Cortex of kidney (tissue), 1 donor: ENCODE measurements at places on chromosomes 11 and 22.

- DNase-seq: no peak
Observed at GRCh38 chr22:48320048-48320682, 1507.5 kb downstream of the BRD1 start.

DNA sequence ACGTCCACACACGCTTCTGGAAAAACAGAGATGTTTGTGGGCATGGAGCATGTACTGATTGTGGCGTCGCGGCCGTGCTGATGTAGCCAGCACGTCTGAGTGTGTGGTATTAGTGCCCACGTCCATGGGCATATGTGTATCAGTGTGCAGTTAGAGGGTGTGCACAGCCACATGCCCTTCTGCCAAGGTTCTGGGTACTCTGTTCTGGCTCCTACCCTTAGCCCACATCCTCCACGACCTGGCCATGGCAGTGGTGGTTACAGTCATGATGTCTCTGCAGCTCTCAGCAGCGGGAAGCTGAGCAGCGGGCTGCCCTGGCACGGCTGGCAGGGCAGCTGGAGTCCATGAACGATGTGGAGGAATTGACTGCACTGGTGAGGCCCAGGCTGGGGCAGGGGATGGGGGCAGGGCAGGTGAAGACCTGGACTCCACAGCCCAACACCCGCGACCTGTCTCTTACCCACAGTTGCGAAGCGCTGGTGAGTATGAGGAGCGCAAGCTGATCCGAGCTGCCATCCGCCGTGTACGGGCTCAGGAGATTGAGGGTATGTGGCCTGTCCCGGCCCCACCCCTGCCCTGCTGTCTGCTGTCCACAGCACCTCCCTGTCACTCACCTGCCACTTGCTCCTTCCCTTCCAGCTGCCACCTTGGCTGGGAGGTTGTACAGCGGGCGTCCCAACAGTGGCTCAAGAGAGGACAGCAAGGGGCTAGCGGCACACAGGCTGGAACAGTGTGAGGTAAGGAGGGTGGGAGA is 7.3 kb downstream of the SMTN start:
- no peak for DNase-seq

DNA sequence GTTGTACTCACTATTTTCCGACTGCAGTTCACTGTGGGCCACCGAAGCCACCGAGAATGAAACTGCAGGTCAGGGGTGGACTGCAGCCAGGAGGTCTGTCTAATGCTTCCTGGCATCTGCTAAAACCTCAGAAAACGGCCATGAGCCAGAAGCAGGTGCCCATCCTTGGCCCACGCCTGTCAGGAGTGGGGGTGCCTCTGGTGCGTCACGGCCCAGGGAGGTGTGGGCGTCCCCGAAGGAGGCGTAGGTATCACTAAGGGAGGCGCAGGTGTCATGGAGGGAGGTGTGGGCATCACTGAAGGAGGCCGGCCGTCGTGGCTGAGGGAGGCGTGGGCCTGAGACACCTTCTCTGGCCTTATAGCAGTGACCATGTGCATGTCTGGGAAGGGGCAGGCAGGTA is 456.2 kb downstream of the TBC1D22A start:
- no peak for DNase-seq

DNA sequence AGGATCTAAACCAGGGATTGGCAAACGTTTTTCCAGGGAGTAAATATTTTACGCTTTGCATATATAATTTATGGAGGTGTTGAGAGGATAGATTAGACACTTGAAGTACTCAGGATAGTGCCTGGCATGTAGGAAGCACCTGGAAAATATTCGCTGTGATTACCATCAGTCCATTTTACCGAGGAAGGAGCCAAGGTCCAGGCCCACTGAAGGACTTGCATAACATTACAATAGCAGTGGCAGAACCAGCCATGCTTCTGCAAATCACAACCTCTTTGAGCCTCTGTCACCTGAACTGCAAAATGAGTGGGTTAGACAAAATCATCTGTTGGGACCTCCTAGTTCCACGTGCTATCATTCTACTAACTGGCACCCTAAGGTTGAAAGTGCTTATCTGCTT is 5.4 kb downstream of the FUT4 start:
- no peak for DNase-seq

- no peak for DNase-seq
Observed at GRCh38 chr11:72657411-72658100, 16.7 kb downstream of the PDE2A start.

DNA sequence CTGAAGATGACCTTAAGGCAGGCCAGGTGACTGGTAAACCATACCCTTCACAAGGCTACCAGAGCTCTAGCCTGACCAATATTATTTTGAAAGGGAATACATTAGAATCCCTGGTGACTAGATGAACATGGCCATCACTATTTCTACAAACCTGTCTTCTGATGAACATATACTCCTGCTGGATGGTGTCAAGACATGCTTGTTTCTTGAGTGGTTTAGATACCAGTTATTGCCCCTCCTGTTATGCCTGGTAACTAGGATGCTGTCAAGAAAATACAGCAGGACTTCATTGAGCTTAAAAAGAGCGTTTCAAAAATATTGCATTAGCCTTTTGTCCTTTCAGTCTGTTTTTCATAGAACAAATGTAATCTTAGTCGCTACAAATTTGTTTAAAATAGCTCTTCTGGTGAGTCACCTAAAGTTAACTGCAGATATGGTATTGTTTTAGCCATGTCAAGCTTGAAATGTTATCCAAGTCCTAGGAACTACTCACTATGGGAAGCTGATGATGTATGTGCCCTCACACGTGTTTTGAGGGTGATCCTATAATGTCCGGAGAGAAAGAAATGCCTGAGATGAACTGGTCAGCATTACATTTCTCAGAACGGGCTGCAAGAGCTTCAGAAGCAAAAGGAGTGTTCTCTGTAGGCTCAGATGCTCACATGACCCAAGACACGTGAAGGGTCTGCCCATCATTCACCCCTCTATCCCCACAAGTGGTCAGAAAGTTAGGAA is 20.6 kb downstream of the ADM start:
- DNase-seq: no peak

- no peak for DNase-seq
Observed at GRCh38 chr11:120062561-120062930, 75.4 kb downstream of the TRIM29 start.

DNA sequence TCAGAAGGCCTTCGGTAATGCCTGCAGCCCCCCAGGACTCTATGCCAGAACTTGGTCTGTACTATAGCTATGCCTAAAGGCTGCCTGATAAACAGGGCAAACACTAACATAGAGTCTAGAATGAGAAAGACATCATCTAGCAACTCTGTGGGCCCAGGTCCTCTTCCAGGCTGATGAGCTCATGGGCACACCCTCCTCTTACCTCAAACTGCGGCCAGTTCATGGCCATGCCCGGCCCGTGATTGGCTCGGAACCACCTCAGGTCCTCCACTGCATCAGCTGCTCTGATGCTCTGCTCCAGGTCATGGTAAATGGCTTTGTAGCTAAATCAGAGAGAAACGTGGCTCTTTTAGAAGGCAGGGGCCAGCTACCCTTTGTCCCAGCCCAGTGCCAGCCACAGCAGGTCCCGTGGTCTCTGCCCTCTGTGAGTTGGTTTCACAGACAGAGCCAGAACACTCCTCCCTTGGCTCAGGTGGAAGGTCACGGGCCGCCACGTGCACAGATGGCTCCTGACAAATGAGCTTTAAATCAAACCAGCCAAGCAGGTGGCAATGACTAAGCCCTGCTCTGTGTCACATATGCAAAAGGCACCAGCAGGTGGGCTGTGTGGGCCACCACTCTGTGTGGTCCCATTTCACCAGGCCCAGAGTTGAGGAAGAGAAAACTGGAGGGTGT is 25.0 kb upstream of the ARFGAP3 start:
- no peak for DNase-seq

DNA sequence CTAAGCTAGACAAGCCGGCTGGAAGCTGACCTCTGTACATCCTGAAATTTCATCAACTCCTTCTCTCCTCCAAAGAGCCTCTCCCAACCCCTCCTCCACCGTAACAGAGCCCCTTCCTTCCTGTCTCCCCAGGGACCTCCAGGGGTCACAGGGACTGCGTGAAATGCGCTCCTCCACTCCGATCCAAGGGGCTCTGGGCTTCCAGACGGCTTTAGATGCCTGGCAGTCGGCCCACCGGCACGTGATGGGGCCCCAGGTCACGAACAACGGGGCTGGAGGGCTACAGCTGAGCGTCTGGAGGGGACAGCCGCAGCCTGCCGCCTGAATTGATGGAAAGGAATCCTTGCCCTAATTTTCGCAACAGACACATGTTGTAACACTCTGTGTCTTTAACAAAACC is 264.1 kb downstream of the MN1 start:
- no peak for DNase-seq

GRCh38 chr11:27722117-27722952 is 22.1 kb upstream of the BDNF start:
- DNase-seq: no peak

GRCh38 chr11:36454941-36455631 is 55.0 kb downstream of the TRAF6 start:
- no peak for DNase-seq

DNA sequence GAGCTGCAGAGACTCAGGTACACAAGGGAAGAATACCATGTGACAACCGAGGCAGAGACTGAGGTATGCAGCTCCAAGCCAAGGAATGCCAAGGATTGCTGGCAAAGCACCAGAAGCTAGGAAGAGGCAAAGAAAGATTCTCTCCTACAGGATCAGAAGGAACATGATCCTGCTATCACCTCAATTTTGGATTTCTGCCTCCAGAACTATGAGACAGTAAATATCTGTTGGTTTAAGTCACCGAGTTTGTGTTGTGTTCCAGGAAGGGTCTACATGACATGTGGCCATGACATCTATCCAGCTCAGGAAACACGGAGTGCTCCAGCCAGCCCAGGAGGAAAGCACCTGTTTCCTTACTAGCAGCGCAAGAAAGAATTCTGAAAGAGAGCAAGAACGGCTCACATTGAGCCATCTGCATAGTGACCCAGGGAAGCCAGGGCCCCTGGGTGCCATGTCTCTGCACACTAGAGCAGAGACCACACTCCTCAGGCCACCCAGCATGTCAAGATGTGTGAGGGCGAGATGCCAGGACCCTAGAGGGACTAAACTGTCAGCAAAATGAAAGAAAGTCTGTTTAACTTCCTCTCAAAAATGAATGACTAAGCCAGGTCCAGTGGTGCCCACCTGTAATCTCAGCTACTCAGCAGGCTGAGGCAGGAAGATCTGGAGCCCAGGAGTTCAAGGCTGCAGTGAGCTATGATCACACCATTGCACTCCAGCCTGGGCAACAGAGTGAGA is 35.6 kb upstream of the GALNT18 start:
- no peak for DNase-seq

DNA sequence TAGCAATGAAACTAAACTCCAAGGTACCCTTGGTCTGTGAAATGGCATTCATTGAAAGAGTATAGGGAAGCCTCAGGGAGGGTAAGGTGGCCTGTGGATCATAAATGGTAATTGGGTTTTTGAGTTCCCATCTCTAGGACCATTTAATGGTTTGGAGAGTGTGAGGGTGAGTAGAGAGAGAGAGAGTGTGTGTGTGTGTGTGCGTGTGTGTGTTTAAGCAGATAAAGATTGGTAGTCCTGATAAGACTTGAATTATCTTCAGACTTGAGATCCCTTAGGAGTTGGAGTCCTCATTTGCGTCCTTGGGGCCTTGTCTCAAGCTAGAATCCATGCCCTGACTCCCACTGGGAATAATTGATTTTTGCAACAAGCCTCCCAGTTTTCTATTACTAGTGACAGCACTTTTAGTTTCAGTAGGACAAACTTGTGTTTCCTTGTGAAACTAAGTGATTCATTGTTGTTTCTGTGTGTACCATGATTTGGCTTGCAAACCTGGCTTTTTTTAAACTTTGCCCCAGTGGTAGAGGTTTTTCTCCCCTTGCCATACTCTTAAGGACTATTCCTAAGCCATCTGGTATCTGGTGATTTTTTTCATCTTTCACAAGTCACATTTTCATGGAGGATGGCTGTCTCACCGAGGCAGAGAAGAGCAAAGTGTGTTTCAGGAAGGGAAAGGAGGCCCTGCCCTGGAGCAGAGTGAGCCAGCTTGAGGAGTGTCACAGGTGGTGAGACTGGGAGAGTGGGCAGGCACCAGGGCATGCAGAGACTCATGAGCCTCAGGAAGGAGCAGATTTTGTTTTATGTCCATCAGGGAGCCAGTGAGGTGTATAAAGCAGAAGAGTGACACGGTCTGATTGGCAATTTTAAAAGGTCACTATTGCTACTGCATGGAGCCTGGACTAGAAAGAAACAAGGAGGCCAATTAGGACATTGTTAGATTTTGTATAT is 26.7 kb downstream of the ALKBH3 start:
- no peak for DNase-seq

- DNase-seq: no peak
Observed at GRCh38 chr11:1645357-1645821, 15.8 kb downstream of the KRTAP5-5 start.

- no peak for DNase-seq
Observed at GRCh38 chr11:44450295-44450932, 115.0 kb upstream of the CD82 start.

- no peak for DNase-seq
Observed at GRCh38 chr11:86151174-86152005, 82.5 kb upstream of the PICALM start.

DNA sequence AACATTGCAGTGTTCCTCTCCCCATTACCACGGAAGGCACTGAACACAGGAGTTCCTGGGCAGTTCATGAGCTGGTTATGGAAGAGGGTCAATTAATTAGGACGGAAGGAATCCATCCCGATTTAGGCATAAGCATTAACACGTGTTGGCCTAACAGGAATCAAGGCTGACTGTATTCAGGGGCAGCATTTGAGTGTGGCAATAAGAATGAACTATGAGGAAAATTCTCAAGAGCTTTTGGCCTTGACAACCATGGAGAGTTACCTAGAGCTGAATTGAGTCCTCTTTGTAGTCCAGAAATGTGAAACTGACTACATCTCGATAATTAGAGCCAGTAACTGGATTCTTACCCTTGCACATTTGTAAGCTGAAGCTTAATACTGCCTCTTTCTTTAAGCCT is 82.4 kb upstream of the CRTAM start:
- DNase-seq: no peak

- no peak for DNase-seq
Observed at GRCh38 chr11:69958308-69958707, 119.8 kb upstream of the ANO1 start.

DNA sequence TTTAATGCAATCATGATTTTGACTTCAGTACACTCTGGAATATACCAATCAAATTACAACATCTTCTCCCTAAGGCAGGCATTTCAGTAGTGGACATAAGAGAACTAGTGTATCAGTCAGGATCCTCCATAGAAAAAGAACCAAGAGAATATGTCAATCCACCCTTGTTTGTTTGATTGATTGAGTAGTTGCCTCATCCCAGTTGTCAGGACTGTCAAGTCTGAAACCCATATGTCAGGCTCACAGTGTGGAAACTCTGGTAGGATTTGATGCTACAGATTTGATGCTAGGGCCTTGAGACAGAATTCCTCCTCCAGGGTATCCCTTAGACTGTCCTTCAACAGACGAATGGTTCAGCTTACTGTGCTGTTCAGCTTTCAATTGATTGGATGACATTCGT is 375.0 kb downstream of the ETS1 start:
- no peak for DNase-seq
